Right renal pelvis (tissue), 4 donors: ENCODE measurements at places on chromosomes 7 and 10. TPM values are rescaled to one million over a fixed set of nuclear protein-coding genes. Genes with fewer than 3 reads are reported as not detected.

ZNF503 gene
- polyA plus RNA-seq: 94.6 TPM

SORBS1 gene
- 32.2 TPM for polyA plus RNA-seq

TRPV5 gene
- polyA plus RNA-seq: 0.90 TPM

C10orf67 gene
- 1.9 TPM for polyA plus RNA-seq

SFMBT2 gene
- polyA plus RNA-seq: 7.6 TPM

RAMP3 gene
- 9.5 TPM for polyA plus RNA-seq

PLEKHS1 gene
- 0.04 TPM for polyA plus RNA-seq

PLXDC2 gene
- polyA plus RNA-seq: 33.9 TPM

GHITM gene
- 193 TPM for polyA plus RNA-seq

RSPH10B2 gene
- 1.3 TPM for polyA plus RNA-seq

ARHGEF35 gene
- 20.5 TPM for polyA plus RNA-seq

SLC26A3 gene
- 0.11 TPM for polyA plus RNA-seq

ASB10 gene
- not detected for polyA plus RNA-seq

BZW2 gene
- 79.0 TPM for polyA plus RNA-seq

INPP5F gene
- polyA plus RNA-seq: 49.2 TPM

MYO1G gene
- 0.31 TPM for polyA plus RNA-seq

ITGA8 gene
- 51.2 TPM for polyA plus RNA-seq

CTBP2 gene
- polyA plus RNA-seq: 89.7 TPM

SRRT gene
- 154 TPM for polyA plus RNA-seq

KCNIP2 gene
- 5.1 TPM for polyA plus RNA-seq

CYP3A5 gene
- 1.2 TPM for polyA plus RNA-seq

CARD11 gene
- polyA plus RNA-seq: 2.0 TPM

NKX2-3 gene
- not detected for polyA plus RNA-seq

FAM221A gene
- 17.1 TPM for polyA plus RNA-seq

STEAP1B gene
- 1.5 TPM for polyA plus RNA-seq

PCLO gene
- polyA plus RNA-seq: 8.5 TPM

LIPM gene
- not detected for polyA plus RNA-seq

UPK3B gene
- polyA plus RNA-seq: 0.38 TPM

MACROH2A2 gene
- 92.7 TPM for polyA plus RNA-seq

PNLIPRP2 gene
- polyA plus RNA-seq: 0.05 TPM

NAT16 gene
- polyA plus RNA-seq: not detected

H2BK1 gene
- not detected for polyA plus RNA-seq

PRKAR2B gene
- 54.8 TPM for polyA plus RNA-seq

NIPSNAP2 gene
- 141 TPM for polyA plus RNA-seq

LIPN gene
- polyA plus RNA-seq: not detected

GPR146 gene
- 5.4 TPM for polyA plus RNA-seq

OR2A12 gene
- not detected for polyA plus RNA-seq
